ENCODE measurements at places on chromosomes 11 and 22.
A peak's percentile ranks its signal among the peaks of the same experiment; 100 is the strongest.

GRCh38 chr11:60376601-60377000, 1.7 kb upstream of the MS4A7 start:
- DNase-seq = no peak

DNA sequence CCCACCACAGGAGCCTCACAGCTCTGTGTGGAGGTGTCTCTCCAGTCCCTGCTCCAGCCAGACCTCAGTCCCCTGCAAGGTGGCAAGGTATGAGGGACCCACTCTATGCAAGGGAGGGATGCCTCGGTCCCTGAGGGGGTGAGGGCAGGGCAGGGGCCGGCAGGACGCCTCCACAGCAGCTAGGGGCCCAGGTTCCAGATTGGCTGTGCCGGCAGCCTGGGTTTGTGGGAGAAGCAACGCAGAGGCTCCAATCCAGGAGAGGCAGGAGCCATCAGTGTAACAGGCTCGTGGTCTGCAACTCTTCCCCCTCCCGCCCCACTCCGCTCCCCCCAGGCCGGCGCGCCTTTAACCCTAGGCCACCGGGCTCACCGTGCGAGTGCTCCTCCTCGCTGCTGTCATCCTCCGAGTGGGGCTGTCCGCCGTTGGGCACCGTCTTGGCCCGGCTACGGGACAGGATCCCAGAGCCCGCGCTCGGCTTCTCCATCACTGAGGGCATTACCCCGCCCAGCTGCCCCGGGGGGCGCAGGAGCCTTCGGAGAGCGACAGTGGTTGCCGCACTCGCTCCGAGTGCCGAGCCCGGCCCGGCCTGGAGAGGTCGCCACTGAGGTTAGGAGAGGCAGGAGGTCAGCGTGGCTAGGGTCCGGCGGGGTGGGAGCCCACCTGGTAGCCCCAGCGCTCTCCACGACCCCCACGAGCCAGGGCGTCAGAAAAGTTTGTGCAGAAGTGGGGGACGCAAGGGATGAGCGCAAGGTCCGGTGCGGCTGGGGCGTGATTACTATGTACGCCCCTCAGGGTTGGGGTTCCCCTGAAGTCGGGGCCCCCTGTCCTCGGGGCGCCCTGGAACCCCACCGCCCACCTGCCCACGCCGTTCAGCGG, 765 bp downstream of the RCOR2 start:
- DNase-seq = peak; percentile 40

- no peak for DNase-seq
Measured at GRCh38 chr22:41780746-41781505, 19.6 kb upstream of the CCDC134 start.

DNA sequence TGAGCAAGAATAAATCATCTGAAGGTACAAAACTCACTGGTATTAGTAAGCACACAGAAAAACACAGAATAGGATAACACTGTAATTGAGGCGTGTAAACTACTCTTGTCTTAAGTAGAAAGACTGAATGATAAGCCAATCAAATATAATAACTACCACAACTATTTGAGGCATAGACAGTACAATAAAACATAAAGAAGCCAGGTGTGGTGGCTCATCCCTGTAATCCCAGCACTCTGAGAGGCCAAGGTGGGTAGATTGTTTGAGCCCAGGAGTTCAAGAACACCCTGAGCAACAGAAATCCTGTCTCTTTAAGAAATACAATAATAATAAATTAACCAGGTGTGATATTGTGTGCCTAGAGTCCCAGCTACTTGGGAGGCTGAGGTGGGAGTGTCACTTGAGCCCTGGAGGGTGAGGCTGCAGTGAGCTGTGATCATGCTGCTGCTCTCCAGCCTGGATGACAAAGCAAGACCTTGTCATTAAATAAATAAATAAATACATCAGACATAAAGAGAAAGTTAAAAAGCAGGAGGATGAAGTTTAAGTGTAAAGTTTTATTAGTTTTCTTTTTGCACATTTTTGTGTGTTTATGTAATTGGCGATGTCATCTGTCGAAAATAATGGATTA, 390.6 kb downstream of the DYNC2H1 start:
- DNase-seq = no peak

- no peak for DNase-seq
Measured at GRCh38 chr11:111463276-111463675, 48.9 kb downstream of the BTG4 start.

- no peak for DNase-seq
Measured at GRCh38 chr11:8867931-8868631, 42.9 kb upstream of the AKIP1 start.

GRCh38 chr11:59943997-59944714, 5.9 kb downstream of the OOSP1 start:
- DNase-seq = no peak

DNA sequence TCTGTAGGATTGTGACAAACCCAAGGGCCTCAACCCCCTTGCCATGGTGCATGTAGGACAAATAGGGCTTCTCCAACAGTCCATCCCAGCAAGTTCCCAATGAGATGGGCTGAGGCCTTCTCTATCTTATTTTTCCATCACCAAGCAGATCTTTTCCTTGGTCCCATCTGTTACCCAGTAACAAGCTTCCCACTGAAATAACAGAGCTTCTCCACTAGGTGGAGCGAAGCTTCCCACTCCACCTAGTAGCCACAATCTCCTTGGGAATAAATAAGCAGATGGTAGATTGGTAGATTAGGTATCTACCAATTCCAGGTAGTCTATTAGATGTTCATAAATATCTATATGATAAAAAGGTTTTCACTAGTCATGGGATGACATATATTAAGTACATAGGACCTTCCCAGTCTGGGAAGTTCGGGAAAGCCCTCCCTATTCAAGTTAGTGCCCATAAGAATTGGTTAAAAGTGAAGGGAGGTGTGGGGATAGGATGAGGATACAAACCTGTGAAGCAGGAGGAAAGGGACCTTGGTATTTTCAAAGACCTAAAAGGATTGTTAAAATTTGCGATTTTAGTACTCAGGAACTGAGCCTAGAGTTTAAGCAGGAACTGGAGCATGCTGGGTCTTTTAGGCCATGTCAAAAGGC, 5.9 kb upstream of the OR52L1 start:
- no peak for DNase-seq

DNA sequence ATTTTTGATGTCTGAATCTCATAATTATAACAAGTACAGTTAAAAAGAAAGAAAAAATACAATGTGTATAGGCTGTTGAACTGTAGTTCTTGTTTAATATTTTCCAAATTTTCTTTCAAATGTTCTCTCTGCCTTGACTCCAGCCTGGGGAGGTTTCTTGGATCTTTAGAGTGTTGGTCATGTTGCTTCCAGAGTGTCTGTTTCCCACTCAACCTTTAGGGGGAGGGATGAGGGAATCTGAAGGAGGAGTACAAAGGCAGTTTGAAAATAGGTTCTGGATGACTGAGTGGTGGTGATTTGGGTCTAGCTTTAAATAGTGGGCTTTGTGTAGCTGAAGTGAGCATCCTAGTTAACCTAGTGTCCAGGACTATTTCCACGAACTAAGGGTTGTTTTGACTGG, 2.0 kb downstream of the CTNND1 start:
- no peak for DNase-seq

GRCh38 chr22:38346506-38346905, 29.3 kb upstream of the CSNK1E start:
- DNase-seq = no peak

DNA sequence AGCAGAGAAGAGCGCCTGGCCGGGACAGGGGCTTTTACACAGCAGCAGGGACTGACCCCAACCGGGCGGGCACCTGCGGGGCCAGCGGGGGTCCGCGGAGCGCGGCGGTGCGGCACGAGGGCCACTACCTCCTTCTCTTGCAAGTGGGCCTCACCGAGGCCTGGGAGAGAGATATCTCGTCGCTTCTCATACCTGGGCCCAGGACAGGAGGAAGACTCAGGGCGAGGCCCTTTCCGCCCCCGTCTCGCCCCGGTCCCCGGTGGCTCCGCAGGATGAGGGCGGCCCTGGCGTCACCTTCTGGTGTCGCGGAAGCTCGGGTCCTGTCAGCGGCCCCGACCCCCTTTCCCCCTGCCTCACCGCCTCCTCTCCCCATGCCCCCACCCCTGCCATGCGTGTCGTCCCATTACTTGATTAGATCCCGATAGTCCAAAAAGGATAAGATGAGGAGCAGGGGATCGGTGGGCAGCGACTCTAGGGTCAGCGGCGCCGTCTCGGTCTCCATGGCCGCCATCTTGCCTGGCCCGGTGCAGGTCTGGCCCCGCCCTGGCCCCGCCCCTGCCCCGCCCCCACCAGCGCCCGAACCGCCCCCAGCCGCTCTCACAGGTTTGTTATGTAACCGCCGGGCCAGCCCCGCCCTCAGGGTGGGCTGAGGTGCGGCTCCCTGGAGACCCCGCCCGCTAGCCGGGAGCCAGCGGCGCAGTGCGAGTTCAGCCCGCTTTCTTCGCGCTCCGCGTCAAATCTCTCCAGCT, at the start of gene FBXO3:
Gene FBXO3 (minus strand): TSS at position 534 of the 749 bp plus-strand sequence. CDS start 23 bp downstream, at position 511.
- peak; percentile 83 for DNase-seq

DNA sequence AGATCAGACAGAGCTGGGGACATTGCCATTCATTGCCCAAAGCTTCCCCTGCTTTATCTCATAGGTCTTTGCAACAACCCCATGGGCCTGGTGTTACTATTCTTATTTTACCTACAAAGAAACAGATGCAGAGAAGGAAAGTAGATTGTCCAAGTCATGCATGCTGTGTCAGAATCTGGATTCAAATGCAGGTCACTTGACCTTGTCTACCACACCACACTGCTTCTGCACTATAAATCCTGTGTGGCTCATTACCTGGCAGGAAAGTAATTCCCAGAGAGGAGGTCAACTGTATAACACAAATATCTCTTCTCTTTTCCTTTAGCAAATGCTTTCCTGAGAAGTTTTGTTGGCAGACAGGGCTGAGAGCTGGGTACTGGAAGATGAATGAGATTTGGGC, 18.5 kb downstream of the PLEKHB1 start:
- DNase-seq = no peak

DNA sequence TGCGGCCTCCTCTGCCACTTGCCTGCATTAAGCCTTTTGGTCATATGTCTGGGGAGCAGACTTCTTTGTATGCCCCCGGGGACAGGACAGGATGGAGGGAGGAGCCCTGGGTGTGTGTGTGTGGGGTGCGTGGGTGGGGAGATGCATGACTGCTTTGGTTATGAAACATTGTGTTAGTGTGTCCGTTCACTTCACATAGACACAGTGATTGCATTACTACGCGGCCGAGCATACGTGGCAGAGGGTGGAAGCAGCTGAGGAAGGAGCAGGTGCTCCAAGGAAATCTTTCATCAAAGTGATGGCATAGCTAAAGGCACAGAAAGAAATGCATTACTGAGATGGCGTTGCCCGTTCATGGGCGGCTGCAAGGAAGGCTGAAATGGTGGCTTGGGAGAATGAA, 260.4 kb downstream of the ST3GAL4 start:
- DNase-seq = no peak

DNA sequence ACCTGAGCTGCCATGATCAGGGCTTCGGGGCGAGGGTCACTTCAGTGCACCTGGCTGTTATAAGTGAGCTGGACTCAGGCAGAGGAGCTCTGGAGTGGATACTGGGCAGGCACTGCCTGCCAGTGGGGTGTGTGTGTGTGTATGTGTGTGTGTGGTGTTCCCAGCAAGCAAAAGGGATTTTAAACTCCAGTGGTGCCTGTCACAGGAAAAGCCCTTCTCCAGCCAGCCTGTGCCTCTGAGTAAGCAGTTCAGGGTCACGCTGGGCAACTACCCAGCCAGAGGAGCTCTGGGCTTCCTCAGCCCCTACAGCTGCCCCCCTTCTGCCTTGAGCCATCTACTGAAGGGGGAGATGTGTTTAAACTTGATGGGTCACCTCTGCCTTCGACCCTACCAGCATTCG, 109.0 kb downstream of the OSBP2 start:
- peak; percentile 29 for DNase-seq

- no peak for DNase-seq
Measured at GRCh38 chr11:59272771-59273372, 60.1 kb upstream of the MPEG1 start.

- no peak for DNase-seq
Measured at GRCh38 chr11:21053466-21053865, 384.1 kb downstream of the NELL1 start.

Measured in SHP77 (cell line).